ENCODE measurements at places on chromosomes 13 and 19. TPM values are rescaled to one million over a fixed set of nuclear protein-coding genes. Genes with fewer than 3 reads are reported as not detected.

GRCh38 chr13:47291107-47291656, 394.3 kb upstream of the HTR2A start:
- no peak for DNase-seq

DNA sequence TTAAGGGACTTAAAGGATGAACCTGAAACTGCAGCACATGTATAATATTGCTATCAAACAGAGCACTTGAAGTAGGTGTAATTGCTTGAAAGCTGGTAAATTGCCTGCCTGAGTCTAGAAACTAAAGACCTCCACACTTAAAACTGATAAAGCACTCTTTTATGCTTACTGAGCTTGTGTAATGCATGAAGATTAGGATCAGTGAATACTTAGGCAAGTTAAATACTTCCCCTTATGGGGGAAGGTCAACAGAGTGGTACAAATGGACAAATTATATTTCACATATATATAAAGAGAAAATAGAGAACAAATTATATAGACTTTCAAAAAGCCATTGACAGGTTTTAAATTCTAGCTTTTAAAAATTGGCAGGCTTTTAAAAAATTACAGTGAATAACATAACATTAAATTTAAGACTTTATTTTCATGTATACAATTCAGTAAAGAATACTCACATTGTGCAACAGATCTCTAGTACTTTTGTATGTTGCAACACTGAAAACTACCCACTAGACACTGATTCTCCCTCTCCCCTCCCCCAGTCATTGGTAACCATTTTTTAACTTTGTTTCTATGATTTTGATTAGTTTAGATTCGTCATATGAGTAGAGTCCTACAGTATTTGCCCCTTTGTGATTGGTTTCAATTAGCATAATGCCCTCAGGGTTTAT, 23.9 kb downstream of the PIBF1 start:
- DNase-seq: no peak

GRCh38 chr13:95763601-95764000, 86.7 kb downstream of the DNAJC3 start:
- DNase-seq: no peak

GRCh38 chr13:67353941-67354340, 123.8 kb upstream of the PCDH9 start:
- no peak for DNase-seq

DNA sequence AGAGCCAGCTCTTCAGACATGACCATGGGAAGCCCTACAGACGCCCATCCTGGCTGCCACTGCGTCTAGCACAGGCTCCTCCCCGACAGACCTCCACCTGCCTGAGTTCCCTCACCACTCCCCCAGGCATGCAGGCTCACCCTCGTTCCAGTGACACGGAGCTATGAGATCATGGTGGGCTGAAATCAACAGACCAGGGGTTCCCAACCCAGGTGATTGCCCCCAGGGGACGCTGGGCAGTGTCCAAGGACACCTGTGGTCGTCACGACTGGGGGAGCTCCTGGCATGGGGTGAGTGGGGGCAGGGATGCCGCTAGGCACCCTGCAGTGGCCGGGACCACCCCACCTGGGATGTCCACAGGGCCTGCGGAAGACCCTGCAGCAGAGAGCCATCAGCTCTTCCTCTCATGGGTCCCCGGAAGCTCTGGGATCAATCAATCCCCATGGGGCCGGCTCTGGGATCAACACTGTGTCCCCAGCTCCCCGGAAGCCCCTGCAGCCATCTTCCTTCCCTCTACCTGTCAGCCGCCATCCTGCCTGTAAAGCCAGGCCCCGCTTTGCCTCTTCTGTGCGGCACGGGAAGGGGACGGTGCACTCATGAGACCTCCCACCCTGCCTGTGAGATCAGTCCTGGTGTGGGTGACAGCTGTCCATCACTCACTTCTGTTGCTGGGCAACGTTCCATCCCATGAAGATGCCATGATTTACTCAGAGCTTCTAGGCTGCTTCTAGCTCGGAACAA, 12.8 kb upstream of the MADCAM1 start:
- no peak for DNase-seq

DNA sequence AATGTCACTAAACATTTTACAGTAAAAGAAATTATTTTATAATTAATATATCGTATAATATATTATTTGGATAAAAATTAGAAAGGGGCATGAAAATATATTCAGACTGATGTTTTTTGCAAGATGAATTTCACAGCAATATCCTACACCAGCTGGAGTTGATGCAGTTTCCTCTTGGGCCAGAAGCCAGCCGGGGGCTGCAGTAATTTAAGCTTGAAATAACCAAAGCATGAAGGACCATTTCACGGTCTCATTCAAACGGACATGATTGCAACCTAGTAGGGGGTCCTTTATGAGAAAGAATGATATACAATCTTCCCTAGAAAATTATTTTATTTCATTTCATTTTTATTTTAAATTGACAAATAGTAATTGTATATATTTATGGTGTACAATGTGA, 797.2 kb upstream of the PCDH9 start:
- DNase-seq: no peak

- DNase-seq: no peak
Observed at GRCh38 chr13:89688918-89689317, 1658.6 kb upstream of the MIR17HG start.

DNA sequence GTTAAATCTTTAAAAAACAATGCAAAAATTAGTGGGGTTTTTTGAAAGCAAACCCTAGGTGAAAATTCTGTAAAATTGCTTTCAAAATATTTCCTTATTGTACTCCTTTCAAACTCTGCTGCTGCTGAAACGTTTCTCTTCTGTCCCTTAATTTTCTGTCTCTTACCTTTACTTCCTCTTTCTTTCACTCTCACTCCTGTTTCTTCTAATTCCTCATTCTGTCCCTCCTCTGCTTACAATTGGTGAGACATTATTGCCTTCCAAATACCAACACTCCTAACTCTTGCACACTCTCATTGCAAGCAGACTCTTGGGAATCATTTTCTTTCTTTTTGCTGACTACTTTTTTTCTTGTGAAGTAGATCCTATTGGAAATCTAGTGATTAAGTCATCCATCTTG, 685.6 kb upstream of the SLITRK1 start:
- DNase-seq: no peak

DNA sequence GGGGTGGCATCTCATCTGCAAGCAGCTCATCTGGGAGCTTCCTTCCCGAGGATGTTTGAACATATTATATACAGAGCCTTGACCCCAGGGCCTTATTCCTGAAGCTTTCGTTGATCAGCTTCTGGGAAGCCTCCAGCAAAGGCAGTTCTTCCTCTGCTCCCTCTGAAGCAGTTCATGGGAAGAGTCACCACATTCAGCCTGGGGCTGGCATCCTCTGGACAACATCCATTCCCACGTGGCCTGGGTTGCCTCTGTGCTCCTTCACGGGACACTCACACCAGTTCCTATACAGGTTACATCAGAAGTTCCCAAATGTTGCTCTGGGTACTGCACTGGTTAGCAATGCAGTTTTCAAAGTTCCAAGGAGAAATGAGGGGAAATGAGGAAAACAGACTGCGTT, 29.6 kb downstream of the COL4A2 start:
- DNase-seq: no peak

GRCh38 chr13:73618275-73618865, 515.8 kb downstream of the KLF12 start:
- DNase-seq: no peak

DNA sequence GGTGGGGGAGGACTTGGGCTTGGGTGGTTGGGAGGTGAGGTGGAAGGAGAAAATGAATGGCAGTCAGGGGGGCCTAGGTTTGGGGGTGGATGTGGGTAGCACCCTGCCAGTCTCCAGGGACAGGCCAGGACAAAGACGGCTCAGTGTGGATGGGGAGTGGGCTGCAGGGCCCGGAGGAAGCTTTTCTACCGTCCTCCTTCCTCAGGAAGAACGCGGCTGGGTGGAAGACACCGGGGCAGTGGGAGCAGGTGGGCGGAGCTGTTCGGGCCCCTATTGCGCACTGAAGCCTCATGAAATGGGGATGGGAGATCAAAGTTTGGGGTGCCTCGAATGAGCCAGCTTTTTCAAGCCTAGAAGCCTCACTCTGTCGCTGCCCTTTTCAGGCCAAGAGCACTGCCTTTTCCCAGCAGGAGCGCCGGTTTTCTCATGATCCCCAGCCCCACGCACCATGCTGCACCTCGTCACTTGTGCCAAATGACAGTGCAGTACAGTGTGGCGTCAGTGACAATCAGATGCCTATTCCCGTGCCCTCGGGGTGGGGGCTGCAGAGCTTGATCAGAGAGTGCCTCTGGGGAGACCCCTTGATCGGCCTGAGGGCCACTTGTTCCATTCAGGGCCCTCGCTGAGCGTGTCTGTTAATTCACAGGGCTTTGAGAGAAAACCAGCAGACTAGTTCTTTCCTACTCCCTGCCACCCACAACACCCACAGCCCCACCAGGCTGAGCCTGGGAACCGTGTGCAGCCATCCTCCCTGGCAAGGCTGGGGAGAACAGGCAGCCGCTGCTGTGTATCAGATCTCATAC, 1.5 kb downstream of the CALM3 start:
- no peak for DNase-seq

Gene CAMSAP3
- 25.6 TPM for total RNA-seq

Gene SYCN
- total RNA-seq: not detected

Gene ZNF222
- total RNA-seq: 3.1 TPM

Gene STAP2
- total RNA-seq: 11.8 TPM

Gene ZNF304
- 7.4 TPM for total RNA-seq
